ENCODE measurements at places on chromosomes 12 and 14.

GRCh38 chr12:27627123-27627852 is 69.0 kb upstream of the REP15 start:
- no peak for DNase-seq

GRCh38 chr14:77347751-77348150 is 26.9 kb downstream of the GSTZ1 start:
- no peak for DNase-seq

DNA sequence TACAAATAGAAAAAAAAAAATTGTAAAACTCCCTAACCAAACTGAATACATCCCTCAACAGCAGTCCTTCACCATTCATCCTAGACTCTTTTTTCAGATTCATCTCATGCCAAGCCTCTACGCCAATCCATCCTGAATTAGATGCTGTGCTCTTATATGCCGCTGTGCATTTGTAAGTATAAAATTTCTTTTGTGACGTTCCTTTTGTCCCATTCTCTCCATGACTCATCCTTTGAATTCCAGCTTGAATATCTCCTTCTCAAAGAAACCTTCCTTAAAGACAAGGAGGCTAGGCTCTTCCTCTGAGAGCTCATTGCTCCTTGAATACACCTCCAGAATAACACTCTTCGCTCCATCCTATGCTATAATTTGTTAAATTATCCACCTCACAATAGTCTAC is 359.2 kb downstream of the RMST start:
- DNase-seq, result no peak

GRCh38 chr12:94962670-94963069 is 40.8 kb downstream of the NDUFA12 start:
- no peak for DNase-seq

DNA sequence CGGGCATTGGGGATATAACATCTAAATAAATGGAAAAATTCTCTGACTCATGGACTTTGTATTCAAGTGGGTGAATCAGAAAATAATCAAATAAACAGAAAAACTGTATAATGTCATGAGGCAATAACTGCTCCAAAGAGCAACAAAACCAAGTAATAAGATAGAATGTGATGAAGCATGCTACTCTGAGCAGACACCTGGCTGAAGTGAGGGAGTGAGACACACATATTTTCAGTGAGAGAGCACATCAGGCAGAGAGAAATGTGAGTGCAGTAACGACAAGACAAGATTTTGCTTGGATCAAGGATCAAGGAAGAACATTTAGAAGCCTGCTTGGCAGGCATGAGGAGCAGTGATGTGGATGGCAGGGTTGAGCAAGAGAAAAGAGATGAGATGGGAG is 75.8 kb upstream of the CCDC91 start:
- DNase-seq, result no peak

GRCh38 chr12:53644133-53644532 is 18.0 kb upstream of the ATF7 start:
- no peak for DNase-seq

GRCh38 chr12:89544681-89545184 is 18.9 kb upstream of the POC1B start:
- no peak for DNase-seq

All from omental fat pad (tissue), 4 donors.